ENCODE measurements at places on chromosomes 2 and 18.

- no peak for DNase-seq
These were observed 41.4 kb upstream of the TCF7L1 start for GRCh38 chr2:85091838-85092237.

DNA sequence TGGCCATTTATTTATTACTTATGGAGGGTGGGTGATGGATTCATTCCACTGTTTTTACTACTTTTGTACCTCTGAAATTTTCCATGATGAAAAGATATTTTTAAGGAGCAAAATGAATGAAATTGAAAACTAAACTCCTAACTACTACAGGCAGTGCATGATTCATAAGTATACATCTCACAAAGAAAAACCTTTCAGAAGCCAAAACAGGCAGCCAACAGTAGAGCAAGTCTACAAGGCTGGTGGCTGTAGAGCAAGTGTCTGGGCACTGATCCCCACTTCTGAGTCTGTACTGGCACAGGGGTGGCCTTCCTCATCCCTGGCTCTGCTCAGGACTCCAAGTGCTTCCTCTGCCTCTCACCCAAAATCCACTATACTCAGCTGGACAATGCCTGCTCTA is 8.2 kb upstream of the RMP24 start:
- DNase-seq: no peak

- DNase-seq: no peak
These were observed 1.9 kb downstream of the TFPI start for GRCh38 chr2:187552381-187552780.

- no peak for DNase-seq
These were observed 60.0 kb upstream of the TGIF1 start for GRCh38 chr18:3389977-3390376.

DNA sequence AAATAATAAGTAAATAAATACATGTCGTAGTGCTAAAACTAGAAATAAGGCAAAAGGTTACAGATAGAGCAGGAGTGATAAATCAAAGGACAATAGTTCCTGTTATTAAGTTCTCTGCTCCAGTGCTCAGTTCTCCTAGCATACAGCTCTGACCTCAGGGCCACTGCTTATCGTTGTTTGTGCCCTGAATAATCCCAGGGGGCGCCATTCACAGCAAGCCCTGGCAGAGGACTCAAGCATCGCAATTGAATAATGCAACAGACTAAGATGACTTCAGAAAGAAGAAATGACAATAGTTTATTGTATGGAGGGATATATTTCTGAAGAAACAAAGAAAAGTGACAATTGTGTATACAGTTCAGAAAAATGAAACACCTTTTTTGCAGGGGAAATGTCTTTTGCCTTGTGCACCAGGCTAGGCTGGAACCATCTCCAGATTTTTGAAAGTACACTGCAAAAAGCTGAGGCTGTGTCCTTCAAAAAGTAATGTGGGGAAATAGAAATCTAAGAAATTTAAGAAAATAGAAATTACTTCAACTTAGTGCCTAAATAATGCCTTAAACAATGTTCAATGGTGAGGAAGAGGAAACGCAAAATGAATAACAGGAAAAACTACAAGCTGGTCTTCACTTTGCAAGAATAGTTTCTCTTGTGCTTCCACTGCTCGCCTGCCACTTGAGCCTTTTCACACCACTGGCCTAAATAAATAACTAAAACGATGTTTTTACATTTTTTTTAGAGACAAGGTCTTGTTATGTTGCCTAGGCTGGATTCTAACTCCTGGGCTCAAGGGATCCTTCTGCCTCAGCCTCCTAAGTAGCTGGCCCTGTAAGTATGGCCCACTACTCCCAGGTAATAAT is 19.0 kb upstream of the CCNYL1 start:
- peak; percentile 49 for DNase-seq

- DNase-seq: peak; percentile 29
These were observed 9.3 kb downstream of the NCK2 start for GRCh38 chr2:105754011-105754410.

- no peak for DNase-seq
These were observed 29.6 kb upstream of the MLPH start for GRCh38 chr2:237457388-237457941.

DNA sequence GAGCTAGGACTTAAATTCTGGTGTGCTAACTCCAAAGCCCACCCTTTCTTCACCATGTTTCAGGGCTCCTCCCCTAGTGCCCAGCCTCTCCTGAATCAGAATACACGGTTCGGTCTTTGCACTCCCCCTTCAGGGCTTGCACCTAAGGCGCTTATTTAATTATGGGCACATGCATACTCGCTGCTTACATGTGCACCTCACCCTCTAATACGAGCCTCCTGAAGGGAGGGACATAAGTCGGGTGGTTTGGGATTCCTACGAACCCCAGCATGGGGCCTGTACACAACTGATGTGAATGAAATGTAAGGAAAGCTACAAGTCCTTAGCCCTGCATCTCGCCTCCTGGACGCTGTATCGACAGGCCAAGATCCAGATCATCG is 435 bp downstream of the IFT172 start:
- no peak for DNase-seq
